Hematopoietic multipotent progenitor cell treated with erythropoietin and hydrocortisone succinate and interleukin-3 and kit ligand, for 4 days (in vitro differentiated cells): ENCODE measurements at places on chromosomes 7 and 10.

DNA sequence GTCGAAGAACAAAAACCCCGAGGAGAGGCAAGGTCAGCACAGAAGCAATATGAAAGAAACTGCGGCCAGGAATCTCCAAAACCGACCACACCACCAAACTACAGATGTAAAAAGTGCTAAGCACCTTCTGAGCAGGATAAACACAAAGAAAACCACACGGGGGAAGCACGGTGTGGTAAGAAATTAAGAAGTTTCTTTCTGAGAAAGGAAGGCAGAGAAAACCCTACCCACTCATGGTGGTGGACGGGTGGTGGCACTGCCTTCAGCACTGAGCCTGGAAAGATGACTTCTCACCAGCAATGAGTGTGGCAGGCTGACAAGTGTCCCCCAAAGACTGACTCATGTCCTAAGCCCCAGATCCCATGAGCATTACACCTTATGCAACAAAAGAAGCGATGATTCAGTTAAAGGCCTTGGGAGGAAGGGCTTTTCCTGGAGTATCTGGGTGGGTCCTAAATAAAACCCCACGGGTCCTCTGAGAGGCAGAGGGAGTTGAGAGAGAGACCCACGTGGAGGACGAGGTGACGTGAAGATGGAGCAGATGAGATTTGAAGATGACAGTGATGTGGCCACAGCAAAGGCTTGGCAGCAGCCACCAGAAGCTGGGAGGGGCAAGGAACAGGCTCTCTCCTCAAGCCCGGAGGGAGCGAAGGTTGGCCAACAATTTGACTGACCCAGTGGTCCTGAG, 124.9 kb downstream of the DLG5 start:
- no peak for DNase-seq

DNA sequence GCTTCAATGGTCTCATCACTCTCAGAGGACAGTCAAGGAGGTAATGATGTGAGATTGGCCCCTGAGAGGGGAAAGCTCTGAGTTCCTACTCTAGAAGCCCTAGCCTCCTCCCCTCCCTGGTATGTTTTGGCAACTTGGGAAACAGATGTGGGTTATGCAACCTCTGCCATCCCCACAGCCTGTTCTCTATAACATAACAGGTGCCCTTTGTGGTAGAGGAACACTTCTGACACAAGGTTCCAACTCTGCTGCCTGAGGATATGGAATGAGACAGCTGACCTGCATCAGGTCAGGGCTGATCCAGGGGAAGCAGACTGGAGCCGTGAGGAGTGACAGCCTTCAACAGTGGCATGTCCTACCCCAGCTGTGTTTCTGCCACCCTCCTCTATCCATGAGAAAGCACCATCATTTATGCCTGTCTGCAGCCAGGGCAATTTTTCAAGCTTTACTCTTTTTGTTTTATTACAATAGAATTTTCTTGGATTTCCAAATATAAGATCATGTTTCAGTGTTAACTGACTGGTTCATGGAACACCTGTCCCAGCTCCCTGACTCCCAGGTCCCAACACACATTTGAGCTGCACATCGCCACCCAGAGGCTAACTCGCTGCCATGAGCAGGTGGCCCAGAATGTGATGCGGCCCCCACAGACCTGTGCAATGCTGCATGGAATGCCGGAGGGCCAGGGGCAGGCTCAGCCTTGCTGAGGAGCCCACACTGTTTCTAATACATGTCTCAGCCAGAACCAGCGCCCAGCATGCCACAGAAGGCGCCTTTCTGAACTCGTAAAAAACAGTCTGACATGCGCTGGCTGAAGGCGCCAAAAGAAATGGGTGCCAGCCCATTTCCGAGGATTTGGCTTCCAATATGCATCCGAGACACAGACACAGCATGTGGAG, 124.8 kb upstream of the CHST15 start:
- DNase-seq, result peak; percentile 18

DNA sequence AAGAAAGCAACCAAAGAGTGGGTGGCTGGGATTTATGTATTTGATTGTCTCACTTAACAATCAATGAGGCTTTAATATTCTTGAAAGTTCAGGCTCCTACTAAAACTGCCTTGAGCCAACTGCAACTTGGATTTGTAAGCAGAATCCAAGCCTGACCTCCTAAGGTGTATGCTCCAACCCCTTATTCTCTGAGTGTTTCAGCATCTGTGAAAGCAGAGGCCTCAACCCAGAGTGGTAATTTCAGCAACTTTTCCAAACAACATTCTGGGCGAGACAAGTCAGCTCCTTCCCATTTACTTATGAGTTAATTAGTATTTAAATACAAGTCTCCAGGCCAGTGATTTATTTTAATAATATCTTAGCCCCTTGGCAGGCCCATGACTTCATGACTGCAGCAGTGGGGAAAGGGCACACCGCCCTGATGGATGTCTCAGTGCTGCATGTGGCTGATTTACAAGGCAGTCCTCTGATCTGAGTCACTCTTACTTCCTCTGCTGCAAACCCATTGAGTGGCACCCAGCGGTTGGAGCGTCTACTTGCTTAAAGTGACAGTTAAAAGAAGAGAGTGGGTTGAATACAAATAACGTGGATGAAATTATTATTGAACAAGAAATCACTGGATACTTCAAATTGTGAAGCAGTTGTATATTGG, 209.1 kb downstream of the TRIL start:
- peak; percentile 69 for DNase-seq

DNA sequence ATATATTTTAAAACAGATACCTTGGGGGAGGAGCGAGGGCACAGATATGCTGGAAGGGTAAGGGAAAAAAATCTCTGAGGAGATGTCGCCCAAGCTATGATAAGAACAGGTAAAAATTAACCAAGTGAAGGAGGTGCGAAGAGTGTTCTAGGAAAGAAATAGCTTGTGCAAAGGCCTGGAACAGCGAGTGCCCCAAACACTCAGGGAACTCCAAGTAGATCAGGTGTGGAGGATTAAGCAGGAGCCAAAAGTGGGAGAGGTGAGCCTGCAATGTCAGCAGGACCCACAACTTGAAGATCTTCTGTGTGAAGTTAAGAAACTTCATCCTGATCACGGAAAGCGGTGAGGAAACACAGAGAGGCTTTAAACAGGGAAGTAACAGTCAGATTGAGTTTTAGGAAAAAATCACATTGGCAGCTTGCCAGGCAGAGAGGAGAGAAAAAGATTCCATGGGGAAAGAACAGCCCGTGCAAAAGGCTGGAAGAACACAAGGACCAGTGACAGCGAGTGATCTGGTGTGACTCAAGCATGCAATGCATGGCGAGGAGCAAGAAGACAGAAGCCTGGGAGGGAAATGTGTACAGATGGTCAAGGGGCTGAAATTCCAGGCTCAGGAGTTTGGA, 30.7 kb downstream of the FGF8 start:
- DNase-seq, result no peak

DNA sequence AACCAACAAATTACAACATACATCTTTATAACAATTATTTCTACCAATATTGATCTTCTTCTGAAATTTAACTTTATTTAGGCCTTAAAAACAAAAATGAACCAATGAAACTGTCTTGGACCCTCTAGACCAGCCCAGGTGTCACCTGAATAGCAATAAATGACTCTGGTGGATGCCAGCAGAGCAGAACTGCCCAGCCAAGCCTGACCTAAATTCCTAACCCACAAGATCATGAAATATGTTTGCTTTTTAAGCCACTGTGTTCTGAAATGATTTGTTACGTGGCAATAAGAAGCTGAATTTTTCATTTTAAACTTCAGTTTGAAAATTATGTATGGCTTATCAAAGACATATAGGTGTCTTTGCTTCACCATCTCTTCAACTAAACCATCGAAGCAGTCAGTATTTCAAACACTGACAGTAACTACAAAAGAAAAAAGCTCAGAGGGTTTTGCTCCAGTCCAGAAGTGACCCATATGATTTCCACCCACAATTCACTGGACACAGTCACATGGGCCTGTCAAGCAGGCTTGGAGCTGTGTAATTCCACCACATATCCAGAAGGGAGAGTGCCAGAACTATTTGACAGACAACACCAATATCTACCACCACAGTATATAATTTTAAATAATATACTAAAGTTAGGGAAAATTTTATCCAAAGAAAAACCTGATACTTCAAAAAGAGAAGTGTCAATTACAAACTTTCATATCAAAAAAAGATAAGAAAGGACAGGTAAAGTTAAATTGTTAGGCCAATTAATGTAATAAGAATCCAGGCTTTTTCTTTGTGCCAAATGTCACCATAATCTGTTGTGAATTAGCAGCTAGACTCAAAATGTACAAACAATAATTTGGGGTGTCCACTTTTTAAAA, 94.5 kb downstream of the KMT2C start:
- peak; percentile 71 for DNase-seq

DNA sequence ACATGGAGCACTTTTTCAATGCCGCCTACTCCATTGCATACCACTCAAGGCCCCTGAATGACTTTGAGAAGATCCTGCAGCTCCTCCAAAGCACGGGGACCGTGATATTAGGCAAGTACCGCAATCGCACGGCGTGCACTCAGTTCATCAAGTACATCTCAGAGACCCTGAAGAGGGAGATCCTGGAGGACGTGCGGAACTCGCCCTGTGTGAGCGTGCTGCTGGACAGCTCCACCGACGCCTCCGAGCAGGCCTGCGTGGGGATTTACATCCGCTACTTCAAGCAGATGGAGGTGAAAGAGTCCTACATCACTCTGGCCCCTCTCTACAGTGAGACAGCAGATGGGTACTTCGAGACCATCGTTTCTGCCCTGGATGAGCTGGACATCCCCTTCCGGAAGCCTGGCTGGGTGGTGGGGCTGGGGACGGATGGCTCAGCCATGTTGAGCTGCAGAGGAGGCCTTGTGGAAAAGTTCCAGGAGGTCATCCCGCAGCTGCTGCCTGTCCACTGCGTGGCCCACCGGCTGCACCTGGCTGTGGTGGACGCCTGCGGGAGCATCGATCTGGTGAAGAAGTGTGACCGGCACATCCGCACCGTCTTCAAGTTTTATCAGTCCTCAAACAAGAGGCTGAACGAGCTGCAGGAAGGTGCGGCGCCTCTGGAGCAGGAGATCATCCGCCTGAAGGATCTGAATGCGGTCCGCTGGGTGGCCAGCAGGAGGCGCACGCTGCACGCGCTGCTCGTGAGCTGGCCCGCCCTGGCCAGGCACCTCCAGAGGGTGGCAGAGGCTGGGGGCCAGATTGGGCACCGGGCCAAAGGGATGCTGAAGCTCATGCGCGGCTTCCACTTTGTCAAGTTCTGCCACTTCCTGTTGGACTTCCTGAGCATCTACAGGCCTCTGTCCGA, 12.7 kb upstream of the ATP6V0E2 start:
- peak; percentile 25 for DNase-seq

GRCh38 chr7:17239683-17240521, 58.5 kb upstream of the AHR start:
- DNase-seq, result peak; percentile 44

GRCh38 chr10:103852856-103853255, 2.5 kb downstream of the SH3PXD2A start:
- DNase-seq, result no peak

DNA sequence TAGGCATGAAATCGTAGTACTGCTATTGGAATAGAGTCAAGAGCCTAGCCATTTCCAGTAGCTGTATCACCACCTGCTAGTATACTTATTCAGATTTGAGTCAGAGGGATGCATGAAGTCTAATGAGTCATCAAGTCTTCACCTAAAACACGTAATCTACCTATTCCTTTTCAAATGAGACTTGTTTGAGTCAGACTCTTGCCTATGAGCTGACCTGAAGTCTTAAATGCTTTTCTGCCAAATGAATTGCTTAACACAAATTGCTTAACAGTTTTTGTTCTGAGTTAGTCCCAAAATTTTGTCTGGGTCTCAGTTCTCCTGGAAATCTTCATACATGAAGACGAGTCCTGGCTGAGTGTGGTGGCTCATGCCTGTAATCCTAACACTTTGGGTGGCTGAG, 165.2 kb downstream of the GNAT3 start:
- no peak for DNase-seq

- no peak for DNase-seq
These were observed 69.0 kb downstream of the ELMO1 start for GRCh38 chr7:37379546-37380277.

DNA sequence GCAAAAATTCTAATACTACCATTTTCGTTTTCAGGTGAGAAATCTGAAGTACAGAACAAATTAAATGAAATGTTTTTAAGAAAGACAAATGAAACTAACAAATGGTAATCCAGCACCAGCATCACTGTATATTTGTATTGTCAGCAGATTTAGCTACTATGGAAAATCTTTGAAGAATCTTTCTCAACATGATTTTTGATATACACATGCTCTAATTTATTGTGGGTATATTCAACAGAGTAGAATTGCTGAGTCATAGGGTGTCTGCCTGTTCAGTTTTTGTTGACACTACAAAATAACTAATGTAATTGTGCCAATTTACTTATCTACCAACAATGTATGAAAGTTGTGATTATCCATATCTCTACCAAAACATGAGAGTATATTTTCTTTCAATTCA, 437.6 kb downstream of the PCDH15 start:
- peak; percentile 3 for DNase-seq

DNA sequence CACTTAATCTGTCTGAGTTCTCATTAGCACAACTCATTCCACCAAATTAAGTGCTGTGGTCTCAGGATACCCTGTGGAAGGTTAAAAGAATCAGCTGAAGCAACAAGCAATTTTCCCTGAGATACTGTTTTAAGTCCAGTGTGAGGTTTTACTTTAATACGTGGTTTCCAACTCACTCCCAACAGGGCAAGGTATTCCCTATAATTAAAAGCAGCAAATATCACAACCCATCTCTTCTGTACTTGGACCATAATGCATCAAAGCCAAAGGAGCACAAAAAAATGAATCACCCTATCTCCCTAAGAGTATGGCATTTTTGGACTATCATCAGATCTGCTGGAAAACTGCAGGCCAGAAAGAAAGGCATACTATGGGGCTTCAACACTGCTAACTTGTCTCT, 4.9 kb downstream of the CADPS2 start:
- DNase-seq, result no peak

DNA sequence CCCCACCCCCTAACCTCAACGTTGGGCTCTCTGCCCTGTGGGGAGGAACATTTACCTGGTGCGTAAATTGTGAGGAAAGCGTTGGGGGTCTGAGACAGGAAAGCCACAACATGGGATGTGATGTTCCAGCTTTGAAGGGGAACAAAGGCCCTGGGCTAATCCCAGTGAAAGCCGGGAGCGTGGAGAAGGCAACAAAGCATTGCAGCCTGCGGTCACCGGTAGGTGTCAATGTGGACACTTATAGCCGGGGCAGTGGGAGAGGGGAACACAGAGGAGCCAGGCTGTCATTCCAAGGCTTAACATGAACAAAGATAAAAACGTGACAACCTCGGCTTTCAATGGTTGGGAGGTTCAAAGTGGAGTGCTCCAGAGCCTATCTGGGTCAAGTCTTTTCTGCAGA, 12.7 kb downstream of the PTF1A start:
- DNase-seq, result no peak

- DNase-seq, result no peak
These were observed 367.0 kb upstream of the MGMT start for GRCh38 chr10:129099992-129100391.

- no peak for DNase-seq
These were observed 9.0 kb upstream of the PDK4 start for GRCh38 chr7:95605275-95605674.
